Spinal cord (tissue), 10 donors: ENCODE measurements at places on chromosomes 7 and 10.

DNA sequence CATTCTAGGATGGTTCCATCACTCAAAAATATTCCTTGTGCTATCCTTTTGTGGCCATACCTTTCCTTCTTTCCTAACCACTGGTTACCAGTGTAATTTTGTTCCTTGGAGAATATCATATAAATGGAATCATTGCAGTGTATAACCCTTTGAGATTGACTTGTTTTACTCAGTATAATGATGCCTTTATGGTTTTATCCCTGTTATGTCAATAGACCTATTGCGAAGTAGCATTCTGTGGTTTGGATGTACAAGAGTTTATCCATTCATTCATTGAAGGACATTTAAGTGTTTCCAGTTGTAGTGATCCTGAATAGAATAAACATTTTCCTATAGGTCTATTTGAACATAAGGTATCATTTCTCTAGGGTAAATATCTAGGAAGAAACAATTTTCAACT lies 54.2 kb downstream of the RBM33 start:
- DNase-seq: no peak

- no peak for DNase-seq
Observed at GRCh38 chr10:88097092-88097516, 233.7 kb downstream of the PTEN start.

- DNase-seq: no peak
Observed at GRCh38 chr10:49273626-49274025, 25.3 kb upstream of the C10orf71 start.

DNA sequence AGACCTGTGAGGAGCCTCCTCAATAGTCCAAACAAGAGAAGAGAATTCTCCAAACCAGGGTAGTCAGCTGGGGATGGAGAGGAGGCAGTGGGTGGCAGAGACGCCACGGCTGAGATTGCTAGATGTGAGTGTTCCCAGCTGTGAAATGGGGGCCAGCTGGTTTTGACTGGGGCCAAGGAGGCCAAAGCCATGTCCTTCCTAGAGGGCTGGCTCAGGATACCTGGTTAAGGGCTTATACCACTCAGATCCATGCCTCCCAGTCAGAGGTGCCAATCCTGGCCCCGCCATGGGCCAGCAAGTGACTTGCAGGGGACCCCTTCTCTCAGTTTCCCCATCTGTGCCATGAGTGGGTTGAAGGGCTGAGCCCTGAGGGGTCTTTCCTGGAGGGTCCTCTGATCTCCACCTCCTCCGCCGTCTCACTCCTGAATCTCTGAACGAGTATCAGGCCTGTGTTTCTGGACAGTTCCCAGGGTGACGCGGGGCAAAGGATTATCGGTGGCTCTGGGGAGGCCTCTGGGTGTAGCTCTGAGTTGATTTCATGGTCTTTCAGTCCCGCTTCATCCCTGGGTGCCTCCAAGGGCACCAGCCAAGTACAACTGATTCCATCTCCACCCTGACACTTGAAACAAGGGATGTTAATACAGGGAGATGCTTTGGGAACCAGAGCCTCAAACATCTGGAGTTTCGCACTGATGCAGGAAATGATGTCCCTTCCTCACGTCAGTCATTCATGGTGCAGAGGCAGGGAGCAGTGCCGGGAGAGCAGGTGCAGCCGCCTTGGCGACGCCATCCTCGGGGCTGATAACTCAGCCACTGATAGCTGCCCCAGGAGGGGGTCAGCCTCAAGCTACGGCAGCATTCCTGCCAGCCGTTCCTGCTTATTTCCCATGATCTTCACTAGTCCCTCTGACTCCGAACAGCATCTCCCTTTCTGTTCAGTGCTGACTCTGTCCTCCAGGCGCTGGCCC lies 126.7 kb downstream of the RGS10 start:
- DNase-seq: no peak

GRCh38 chr10:24639124-24639523 lies 84.6 kb downstream of the ARHGAP21 start:
- DNase-seq: no peak

DNA sequence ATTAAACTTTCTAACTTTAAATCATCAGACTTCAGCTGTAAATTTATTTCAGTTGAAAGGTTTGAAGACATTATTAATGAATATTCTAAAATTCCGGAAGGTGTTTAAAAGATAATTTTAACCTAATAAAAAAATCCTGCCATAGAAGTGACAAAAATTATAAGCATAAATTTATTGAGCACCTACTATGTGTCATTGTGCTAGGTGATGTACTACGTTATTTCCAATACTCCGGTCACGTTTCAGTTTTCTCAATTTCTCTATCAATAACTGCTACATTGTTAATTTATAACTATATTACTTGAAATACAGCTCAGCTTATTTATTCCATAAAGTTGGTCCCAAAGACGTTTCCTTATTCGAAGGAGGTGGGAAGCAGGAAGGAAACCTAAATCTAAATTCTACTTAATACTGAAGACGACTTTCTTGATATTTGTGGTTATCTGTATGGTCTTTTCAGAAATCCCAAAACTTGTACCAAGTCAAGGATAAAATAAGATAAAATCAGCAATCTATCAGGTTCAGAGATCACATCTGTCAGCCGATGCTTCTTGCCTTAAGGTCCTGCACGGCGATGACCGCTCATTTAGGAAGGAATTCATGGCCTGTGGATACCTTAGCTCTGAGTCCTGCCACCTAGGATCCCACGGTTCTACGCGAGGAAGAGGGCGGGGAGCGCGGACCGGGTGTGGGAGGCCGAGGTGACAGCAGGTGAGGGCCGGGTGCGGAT lies 1.2 kb upstream of the ZEB1 start:
- DNase-seq: no peak

DNA sequence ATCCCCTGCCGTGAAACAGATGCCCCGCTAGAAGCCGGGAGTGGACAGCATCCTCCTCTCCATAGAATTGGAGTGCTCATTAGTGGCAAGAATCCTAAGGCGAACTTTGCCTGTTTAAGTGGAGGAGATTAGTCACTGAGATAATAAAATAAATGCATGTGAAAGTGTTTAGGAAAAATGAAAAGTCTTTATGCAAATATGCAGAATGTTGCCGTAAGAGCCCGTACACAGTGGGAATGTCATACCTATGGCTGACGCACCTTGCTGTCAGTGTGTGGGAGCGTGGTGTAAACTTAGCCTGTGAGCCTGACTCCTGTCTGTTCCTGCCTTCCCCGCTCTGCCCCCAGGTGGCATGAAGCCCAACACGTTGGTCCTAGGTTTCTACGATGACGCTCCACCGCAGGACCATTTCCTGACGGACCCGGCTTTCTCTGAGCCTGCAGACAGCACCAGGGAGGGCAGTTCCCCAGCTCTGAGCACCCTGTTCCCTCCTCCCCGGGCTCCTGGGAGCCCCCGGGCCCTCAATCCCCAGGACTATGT lies 1.7 kb upstream of the TRIP6 start:
- peak; percentile 35 for DNase-seq

DNA sequence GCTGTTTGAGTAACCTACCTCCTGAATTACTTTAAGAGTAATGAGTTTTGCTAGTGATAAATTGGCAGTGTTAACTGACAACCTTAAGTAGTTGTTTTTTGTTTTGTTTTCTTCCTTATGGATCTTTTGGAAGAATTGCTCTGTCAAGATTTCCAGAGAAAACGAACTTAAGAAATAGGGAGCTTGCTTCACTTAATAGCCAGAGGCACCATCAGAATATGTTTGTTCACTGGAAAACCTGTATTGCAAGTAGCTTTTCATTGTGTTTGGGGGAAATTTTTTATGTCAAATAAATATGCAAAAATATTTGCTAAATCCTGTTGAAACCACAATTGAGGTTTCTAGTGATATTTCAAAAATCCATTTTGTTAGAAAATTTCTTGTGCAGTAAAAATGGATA lies 65.5 kb upstream of the PAPSS2 start:
- no peak for DNase-seq
